Thoracic aorta (tissue), 2 donors: ENCODE measurements at places on chromosomes 2 and 18.
A peak's percentile ranks its signal among the peaks of the same experiment; 100 is the strongest.

- DNase-seq: no peak
Measured at GRCh38 chr2:230719340-230719739, 6.7 kb downstream of the CAB39 start.

DNA sequence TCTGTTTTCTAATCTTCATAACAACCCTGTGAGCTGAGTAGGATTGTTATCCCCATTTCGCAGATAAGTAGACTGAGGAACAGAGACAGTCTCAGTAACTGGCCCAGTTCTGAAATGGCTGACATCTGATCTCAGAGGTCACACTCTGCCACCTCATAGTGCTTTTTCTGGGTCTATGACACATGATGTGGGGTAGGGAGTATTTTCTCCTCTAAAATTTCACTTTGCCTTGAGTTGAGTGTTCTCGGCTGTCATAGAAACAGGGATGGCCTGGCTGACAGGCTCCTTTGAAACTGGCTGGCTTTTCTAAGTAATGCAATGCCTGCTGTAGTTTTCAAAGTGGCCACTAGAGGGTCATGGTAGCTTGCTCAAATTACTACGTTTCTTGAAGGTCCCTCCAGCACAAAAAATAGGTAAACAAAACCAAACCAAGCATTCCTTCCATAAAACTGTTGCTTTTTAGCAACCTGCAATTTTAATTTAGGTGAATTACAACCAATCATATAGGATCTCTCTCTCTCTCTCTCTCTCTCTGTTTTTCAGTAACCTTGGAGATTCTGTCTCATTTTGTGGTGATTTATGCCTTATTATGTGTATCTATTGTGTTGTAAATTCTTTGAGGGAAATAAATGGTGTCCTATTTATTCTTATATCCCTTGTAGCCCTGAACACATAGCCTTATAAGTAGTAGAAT lies 84.2 kb upstream of the TTN start:
- peak; percentile 49 for DNase-seq

DNA sequence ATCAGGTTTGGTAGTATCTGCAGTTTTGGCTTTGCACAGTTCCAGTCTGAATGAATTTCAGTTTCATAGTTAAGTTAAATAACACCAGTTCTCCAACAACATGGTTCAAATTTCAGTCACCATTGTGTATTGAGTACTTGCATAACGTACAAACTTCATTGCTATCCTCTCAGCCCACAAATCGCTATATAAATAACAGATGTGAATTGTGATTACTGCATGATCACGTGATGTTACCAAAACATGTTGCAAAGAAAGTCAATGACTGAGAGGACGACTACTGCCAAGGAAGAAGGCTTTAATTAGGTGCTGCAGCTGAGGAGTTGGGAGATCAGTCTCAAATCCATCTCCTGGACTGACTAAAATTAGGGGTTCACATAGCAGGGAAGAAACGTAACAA lies 48.2 kb downstream of the COL4A4 start:
- no peak for DNase-seq

DNA sequence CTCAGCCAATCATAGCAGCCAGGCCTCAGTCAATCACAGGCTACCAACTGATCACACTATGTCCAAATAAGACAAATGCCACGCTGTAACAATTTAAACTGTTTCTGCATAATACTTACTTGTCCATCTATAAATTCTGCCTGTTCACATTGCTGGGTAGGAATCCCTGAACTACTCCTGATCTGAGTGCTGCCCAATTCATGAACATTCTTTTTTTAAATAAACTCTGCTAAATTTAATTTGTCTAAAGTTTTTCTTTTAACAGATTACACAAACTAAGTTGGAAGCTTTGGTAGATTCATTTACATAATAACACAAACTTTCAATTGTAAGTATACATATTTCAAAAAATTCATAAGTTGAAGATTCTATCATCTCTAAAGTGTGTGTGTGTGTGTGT lies 583.0 kb downstream of the ERBB4 start:
- DNase-seq: no peak

DNA sequence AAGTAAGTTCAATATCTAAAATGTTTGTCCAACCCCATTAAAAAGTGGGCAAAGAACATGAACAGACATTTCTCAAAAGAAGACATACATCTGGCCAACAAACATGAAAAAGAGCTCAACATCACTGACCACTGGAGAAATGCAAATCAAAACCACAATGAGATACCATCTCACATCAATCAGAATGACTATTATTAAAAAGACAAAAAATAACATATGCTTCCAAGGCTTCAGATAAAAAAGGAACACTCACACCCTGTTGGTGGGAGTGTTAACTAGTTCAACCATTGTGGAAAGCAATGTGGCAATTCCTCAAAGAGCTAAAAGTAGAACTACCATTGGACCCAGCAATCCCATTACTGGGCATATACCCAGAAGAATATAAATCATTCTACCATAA lies 931.1 kb downstream of the LRP1B start:
- no peak for DNase-seq
